Adrenal gland (tissue), 19 donors: ENCODE measurements at places on chromosomes 7 and 10. TPM values are rescaled to one million over a fixed set of nuclear protein-coding genes. Genes with fewer than 3 reads are reported as not detected.

Gene FGFBP3
- 0.28 TPM for total RNA-seq

Gene TMEM176B
- 17.5 TPM for total RNA-seq

Gene MMRN2
- total RNA-seq: 33.9 TPM

Gene TSPAN13
- total RNA-seq: 92.3 TPM

Gene C10orf67
- 0.50 TPM for total RNA-seq

Gene PAX4
- not detected for total RNA-seq

Gene ERVW-1
- 0.06 TPM for total RNA-seq

GRCh38 chr7:117427258-117427701 lies at the start of gene ASZ1:
Gene ASZ1 (minus strand): TSS chr7:117427493. CDS start chr7:117427460, 33 bp downstream.
- H3K27me3 ChIP-seq: no peaks in the 10 kb centered on the region
- no peak within 1 kb of the TSS for H3K4me3 ChIP-seq
- H3K4me1 ChIP-seq: no peaks in the 10 kb centered on the region
- H3K36me3 ChIP-seq: no peaks in the 10 kb centered on the region
- DNase-seq: no peak

DNA sequence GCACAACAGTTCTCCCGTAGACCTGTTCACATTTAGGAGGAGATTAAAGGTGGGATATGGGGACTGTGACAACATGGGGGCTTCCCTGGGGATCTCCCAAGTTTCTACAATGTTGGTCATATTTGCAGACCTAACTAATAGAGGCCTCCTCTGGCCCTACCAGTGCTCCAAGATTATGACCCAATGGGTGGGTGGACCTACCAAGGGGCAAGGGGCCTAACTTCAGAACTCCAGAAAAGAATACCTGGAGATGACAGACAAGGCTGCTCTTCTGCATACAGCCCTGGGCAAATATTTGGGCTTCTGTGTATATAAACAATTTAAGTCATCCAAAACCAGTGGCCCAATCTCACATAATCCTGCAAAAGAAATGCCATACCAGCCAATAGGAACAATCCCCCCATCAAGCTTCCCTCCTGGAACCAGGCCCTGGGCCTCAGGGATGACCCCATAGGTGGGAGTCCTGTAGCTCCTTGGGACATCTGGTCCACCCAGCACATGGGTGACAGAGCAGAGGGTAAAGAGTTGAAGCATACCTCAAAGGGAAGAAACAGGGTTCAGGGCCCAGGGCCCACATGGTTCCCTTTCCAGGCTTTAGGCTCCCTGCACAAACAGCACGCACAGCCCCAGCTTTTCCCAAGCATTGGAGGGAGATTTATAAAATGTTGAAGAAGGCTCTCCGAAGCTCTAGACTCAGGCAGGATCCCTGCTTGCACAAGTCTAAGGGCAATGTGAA lies 86.1 kb upstream of the CHST15 start:
- H3K4me1 ChIP-seq: no peaks in the 10 kb centered on the region
- H3K4me3 ChIP-seq: no peak overlapping the region
- no peak overlapping the region for H3K27ac ChIP-seq
- no peaks in the 10 kb centered on the region for H3K27me3 ChIP-seq
- H3K36me3 ChIP-seq: no peaks in the 10 kb centered on the region
- no peak for DNase-seq

GRCh38 chr7:75639886-75640190 lies 98.9 kb downstream of the HIP1 start:
- H3K27ac ChIP-seq: peak overlapping the region; percentile 89
- peak overlapping the region; percentile 67 for H3K4me3 ChIP-seq
- peaks cover 6% of the 10 kb centered on the region for H3K4me1 ChIP-seq
- no peaks in the 10 kb centered on the region for H3K27me3 ChIP-seq

GRCh38 chr10:70613941-70614340 lies 11.4 kb upstream of the PRF1 start:
- no peak overlapping the region for H3K4me3 ChIP-seq
- H3K4me1 ChIP-seq: no peaks in the 10 kb centered on the region
- no peaks in the 10 kb centered on the region for H3K36me3 ChIP-seq
- no peak overlapping the region for H3K27ac ChIP-seq
- no peak for DNase-seq

GRCh38 chr10:1090696-1091095 lies 34.5 kb downstream of the WDR37 start:
- DNase-seq: no peak
- no peaks in the 10 kb centered on the region for H3K27me3 ChIP-seq
- H3K36me3 ChIP-seq: peaks cover 87% of the 10 kb centered on the region
- no peaks in the 10 kb centered on the region for H3K4me1 ChIP-seq

- H3K27me3 ChIP-seq: no peaks in the 10 kb centered on the region
- peaks cover 13% of the 10 kb centered on the region for H3K4me1 ChIP-seq
- H3K27ac ChIP-seq: no peak overlapping the region
- no peaks in the 10 kb centered on the region for H3K36me3 ChIP-seq
- H3K4me3 ChIP-seq: no peak overlapping the region
Observed at GRCh38 chr10:34859170-34859569, 44.1 kb upstream of the PARD3 start.

- H3K27me3 ChIP-seq: peaks cover 8% of the 10 kb centered on the region
- H3K36me3 ChIP-seq: no peaks in the 10 kb centered on the region
- no peak within 1 kb of the TSS for H3K27ac ChIP-seq
Observed at GRCh38 chr7:4883372-4884144, at the start of gene RADIL. Gene RADIL (minus strand): TSS chr7:4883716. CDS start chr7:4878139, 5,577 bp downstream.

- no peak overlapping the region for H3K27ac ChIP-seq
- H3K4me1 ChIP-seq: no peaks in the 10 kb centered on the region
- no peaks in the 10 kb centered on the region for H3K36me3 ChIP-seq
- no peak for DNase-seq
- H3K27me3 ChIP-seq: no peaks in the 10 kb centered on the region
Observed at GRCh38 chr10:37476285-37476684, 350.9 kb downstream of the ANKRD30A start.

DNA sequence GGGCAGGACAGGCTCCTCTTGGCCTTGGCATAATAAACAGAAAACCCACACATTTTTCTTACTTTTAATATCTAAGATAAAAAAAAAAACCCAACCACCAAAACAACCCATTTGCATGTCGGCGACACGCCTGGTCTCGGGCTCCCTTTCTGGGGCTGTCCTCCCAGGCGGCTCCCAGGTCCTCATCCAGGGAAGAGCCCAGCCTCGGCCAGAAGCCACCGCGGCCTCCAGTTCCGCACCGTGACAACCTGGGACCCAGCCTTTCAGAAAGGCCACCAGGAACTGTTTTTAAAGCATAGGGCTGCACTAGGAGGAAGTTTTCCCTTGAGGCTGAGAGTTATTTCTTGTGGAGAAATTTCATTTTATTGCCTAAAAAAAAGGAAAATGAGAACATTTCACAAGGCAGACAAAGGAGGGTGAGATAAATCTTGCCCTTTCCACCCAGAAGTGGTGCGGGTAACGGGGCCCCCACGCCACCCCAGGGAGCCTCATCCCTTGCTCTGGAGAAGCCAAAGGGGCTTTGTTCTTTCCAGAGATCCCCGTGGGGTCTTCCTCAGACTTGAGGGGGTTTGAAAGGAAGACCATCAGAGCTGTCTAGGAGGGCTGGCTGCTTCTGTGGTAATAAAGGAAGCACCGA lies 39.2 kb upstream of the MKRN1 start:
- H3K4me1 ChIP-seq: no peaks in the 10 kb centered on the region
- no peaks in the 10 kb centered on the region for H3K27me3 ChIP-seq
- no peak for DNase-seq
- no peak overlapping the region for H3K4me3 ChIP-seq
- H3K36me3 ChIP-seq: no peaks in the 10 kb centered on the region

DNA sequence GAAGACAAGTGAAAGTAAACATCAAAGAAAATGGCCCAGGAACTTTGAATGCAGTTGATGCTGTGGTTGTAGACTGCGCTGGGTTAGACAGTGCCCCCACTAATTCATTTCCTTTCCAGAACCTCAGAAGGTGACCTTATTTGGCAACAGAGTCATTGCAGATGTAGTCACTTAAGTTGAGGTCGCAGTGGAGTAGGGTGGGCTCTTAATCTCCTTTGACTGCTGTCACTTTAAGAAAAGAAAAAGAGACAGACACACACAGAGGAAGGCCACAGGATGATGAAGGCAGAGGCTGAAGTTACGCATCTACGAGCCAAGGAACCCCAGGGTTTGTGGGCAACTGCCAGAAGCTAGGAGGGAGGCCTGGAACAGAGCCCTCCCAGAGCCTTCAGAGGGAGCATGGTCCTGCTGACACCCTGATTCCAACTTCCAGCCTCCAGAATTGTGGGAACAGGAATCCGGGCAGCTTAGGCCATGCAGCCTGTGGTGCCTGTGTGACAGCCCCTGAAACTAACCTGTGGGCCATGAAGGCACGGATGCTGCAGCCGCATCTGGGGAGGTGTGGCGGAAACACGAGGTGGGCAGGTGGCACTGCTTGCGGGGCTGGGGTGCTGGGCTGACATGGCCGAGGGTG lies 107.6 kb downstream of the PRKAG2 start:
- no peaks in the 10 kb centered on the region for H3K36me3 ChIP-seq
- no peaks in the 10 kb centered on the region for H3K4me1 ChIP-seq

- no peaks in the 10 kb centered on the region for H3K27me3 ChIP-seq
- H3K27ac ChIP-seq: no peak overlapping the region
- H3K4me3 ChIP-seq: no peak overlapping the region
- no peak for DNase-seq
Observed at GRCh38 chr10:12852687-12853086, 148.8 kb downstream of the CCDC3 start.

- no peak for DNase-seq
- H3K36me3 ChIP-seq: no peaks in the 10 kb centered on the region
- no peaks in the 10 kb centered on the region for H3K4me1 ChIP-seq
- no peak overlapping the region for H3K4me3 ChIP-seq
Observed at GRCh38 chr7:41915871-41916270, 213.0 kb upstream of the INHBA start.

DNA sequence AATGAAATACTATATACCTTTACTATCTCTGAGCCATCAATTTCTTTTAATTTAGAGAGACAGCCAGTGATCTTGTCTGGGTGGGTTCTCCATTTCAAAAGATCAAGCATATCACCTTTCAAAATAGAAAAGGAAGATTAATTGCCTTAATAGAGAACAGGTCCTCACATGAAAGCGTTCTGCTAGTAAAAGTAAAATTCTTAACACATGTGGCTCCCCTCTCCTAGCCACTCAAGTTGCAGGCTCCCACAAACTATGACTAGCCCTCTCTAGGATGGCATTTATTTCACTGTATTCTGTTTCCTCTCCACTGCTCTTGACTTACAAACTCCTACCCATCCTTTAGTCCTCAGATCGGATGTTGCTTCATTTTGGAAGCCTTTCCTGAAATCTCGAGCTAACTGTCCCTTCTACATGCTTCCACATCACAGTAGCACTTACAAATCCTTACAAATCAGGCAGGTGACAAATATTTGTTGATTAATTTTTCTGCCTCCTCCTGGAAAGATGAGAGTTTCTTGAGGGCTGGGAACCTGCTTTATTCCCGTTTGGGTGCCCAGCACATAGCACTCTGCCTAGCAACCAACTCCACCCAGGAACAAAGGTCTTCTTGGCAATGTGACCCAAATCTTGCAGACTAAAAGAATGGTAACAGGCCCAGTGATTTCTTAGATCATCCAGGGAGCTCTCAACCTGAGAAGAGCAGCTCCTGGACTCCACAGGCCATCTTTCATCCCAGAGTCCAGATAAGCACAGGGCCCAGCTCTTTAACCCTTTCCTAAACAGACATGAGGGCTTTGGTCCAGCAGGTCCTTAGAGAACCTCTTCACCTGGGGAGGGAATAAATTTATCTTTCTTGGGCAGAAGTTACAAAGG lies 310.4 kb upstream of the IMMP2L start:
- H3K36me3 ChIP-seq: no peaks in the 10 kb centered on the region
- H3K27me3 ChIP-seq: no peaks in the 10 kb centered on the region
- no peak for DNase-seq
- no peaks in the 10 kb centered on the region for H3K4me1 ChIP-seq
- H3K4me3 ChIP-seq: no peak overlapping the region
- H3K27ac ChIP-seq: no peak overlapping the region

DNA sequence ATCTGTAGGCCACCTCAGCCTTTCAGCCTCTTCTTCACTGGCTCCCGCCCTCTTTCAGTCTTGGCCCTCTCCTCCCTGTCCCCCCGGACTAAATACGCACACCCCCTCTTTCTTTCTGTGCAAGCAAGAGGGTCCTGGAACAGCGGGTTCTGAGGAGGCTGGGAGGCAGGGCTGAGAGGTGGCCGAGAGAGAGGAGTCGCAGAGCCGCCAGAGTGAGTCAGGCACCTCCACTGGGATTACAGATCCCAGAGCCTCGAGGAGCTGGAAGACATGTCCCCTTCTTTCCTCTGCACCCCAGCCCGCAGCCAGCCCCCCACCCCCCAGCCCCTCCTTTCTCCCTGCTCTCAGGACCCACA lies 182 bp downstream of the CCDC136 start:
- no peaks in the 10 kb centered on the region for H3K36me3 ChIP-seq
- no peak for DNase-seq
- peak overlapping the region; percentile 95 for H3K4me3 ChIP-seq
- H3K27me3 ChIP-seq: no peaks in the 10 kb centered on the region
